ENCODE measurements at places on chromosomes 2 and 18.

- no peak for DNase-seq
Measured at GRCh38 chr2:69217333-69218080, 169.5 kb downstream of the GFPT1 start.

GRCh38 chr2:215466097-215466909 lies 30.4 kb upstream of the FN1 start:
- DNase-seq, result no peak

- peak; percentile 82 for DNase-seq
Measured at GRCh38 chr2:219277703-219278654, 1.2 kb upstream of the DNAJB2 start.

DNA sequence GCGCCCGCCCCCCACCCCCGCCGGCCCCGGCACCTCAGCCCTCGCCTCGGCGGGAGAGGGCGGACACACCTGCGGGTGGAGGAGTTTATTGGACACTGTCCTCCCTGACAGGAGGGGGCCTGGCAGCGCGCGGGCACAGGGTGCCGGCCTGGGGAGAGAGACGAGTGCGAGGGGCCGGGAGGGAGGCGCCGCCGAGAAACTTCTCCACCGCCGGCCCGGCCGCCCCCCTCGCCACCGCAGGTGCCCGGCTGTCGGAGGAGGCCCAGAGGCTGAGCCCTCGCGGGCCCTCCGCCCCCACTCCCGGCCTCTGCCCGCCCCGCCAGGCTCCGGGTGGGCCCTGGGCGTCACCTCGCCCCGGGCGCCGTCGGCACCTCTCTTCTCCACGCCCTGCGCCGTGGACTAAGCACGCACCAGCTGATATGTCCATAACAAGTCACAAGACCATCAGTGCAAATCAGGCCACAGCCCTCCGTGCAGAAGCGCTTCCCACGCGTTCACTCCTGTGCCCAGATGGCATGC lies 311.3 kb downstream of the CELF4 start:
- no peak for DNase-seq

- no peak for DNase-seq
Measured at GRCh38 chr2:241140445-241140840, 8.8 kb downstream of the PASK start.

DNA sequence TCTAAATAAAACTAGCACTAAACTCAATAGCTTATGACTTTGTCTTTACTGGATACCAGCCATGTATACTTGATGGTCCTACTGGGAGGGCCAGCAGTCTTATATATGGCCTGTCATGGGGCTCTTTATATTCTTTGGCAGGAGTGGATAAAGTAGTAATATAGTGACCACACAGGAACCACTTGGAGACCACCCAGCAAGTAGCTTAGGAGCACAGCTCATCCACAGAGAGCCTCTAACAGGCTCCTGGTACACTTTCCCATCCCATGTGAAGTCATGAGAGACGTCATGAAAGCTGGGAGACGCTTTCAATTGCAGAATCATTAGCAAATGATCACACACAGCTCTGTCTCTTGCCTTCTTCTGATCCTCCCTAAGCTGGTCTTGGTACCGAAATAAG lies 360.9 kb upstream of the ACVR2A start:
- DNase-seq, result no peak

Measured in activated CD4-positive, alpha-beta T cell treated with anti-CD3 and anti-CD28 coated beads for 48 hours (primary cell).